ENCODE measurements at places on chromosomes 16 and 17.

DNA sequence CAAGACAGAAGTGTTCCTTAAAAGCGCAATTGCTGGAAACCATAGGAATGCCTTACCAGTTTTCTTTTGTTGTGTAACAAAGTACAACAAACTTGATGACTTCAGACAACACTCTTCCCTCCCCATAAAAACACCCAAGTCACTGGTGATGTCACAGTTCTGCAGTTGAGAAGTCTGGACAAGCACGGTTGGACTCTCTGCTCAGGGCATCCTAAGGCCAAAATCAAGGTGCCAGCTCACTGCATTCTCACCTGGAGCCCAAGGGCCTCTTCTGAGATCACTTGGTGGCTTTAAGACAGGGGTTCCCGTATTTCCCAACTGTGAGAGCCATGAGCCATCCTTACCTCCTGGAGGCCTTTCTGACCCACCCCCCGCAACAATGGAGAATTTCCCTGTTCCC, 45.6 kb upstream of the MEAK7 start:
- no peak for DNase-seq

GRCh38 chr17:58503866-58504265, 10.6 kb downstream of the MTMR4 start:
- DNase-seq, result no peak

DNA sequence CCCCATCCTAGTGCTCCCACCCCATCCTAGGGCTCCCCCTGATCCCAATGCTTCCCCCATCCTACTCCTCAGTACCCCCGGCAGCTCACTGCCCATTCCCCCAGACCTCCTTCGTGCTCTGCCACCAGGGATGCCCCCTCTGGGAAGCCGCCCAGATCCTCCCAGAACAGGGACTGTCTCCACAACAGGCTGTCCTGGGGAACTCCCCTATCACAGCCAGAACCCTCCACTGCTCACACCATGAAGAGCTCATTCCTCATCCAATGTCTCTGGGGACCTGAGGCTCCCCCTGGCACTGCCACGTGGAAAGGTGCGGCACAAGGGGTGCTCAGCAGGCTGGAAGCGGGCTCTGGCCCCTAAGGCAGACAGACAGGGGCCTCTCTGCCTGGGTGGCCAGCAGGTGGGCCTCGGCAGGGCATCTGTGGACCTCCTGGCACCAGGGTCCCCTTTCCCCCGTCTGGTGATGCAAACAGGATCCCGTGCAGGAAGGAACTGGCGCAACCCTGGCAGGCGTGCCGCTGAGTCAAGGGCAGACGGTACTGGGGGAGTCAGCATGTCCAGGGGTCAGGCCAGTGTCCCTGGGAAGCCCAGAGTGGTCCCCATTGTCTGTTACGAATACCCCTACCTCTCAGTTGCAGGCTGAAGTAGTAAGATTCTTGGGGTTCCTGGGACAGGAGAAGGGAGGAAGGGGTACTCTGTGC, 14.8 kb upstream of the PVALEF start:
- DNase-seq, result no peak

- no peak for DNase-seq
These were observed 94.9 kb upstream of the C17orf78 start for GRCh38 chr17:37280841-37281240.

GRCh38 chr17:59832883-59833379, 59.8 kb downstream of the TUBD1 start:
- DNase-seq, result no peak

GRCh38 chr16:57636184-57636583, 7.8 kb downstream of the ADGRG1 start:
- no peak for DNase-seq

Measured in DMS79 (cell line).